Mesendoderm (in vitro differentiated cells): ENCODE measurements at places on chromosomes 5 and 9.

GRCh38 chr5:150293091-150293941 lies 3.7 kb upstream of the CAMK2A start:
- DNase-seq: no peak

DNA sequence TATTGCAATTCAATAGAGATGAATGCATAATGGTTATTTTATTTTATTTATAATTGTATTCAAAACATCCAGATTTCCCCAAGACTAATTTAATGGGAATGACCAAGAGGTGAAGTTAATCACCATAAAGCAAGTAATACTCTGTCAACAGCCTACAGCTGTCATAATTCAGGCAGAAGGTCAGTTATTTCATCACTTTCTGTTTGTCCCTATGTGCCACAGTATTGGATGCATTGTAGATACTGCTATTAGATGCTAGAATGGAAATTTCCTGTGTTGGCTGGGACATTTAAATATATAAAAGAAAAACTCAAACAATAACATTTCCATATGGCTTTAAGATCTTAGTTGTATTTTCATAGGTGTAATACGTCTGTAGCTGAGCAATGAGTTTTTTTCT lies 56.7 kb upstream of the MINAR2 start:
- DNase-seq: no peak

DNA sequence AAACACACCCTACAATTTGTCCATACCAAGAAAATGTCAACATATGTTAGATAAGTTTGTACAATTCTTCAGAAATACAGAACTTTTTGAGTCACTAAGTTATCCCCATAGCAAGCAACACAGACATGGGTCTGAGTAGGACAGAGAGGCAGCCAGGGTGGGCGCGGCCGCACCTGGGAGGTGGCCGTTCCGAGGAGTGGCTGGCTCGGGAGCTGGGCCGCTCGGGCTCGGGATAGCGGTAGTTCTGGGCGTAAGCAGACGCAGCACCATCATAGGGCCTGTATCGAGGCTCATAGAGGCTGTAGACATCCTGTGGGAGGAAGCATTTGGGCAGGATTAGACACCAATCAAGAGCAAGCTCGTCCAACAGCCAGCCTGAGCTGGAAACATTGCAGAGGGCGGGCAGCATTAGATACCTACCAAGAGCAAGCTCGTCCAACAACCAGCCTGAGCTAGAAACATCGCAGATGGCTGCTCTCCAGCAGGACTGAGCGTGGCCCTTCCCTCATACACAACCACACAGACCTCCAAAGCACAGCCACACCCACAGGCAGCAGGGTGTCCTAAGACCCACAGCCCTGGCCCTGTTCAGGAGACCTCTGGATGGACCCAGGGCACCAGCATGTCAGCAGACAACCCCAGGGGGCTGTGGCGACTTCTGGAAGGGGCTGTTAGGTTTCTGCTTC lies 10.9 kb downstream of the SEC16A start:
- no peak for DNase-seq

GRCh38 chr9:130632841-130633240 lies 31.6 kb upstream of the PRDM12 start:
- no peak for DNase-seq

DNA sequence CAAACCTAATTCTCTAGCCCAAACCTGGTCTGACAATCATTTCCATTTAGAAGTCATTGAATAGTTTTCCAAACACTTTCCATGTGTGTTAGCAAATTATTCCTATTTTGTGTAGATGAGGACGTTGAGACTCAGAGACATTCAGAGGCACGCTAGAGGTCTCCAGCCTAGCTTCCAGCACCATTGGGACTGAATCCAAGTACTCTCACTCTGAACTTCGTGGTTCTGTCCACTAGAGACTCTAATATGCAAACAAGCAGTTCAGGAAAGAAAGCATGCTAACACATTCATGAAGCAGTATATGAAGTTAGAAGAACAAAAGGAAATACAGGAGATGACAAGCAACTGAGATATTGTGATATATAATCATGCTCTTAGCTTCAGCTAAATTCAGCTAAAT lies 354.8 kb downstream of the NTRK2 start:
- no peak for DNase-seq

GRCh38 chr5:103424453-103425205 lies 138.0 kb downstream of the NUDT12 start:
- no peak for DNase-seq

- DNase-seq: no peak
Measured at GRCh38 chr9:137023157-137023556, 4.9 kb downstream of the ABCA2 start.

DNA sequence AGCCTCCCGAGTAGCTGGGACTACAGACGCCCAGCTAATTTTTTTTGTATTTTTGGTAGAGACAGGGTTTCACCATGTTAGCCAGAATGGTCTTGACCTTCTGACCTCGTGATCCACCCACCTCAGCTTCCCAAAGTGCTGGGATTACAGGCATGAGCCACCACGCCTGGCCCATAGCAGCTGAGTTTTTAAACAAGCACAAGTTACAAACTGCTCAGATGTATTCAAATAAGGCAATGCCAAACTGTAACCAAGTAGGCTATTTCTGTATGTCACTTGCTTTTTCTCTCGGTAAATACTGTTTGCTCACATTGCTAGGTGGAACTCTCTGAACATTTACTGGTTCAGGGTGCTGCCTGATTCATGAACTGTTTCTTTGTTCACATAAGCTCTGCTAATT lies 799.3 kb upstream of the NUDT12 start:
- DNase-seq: no peak

DNA sequence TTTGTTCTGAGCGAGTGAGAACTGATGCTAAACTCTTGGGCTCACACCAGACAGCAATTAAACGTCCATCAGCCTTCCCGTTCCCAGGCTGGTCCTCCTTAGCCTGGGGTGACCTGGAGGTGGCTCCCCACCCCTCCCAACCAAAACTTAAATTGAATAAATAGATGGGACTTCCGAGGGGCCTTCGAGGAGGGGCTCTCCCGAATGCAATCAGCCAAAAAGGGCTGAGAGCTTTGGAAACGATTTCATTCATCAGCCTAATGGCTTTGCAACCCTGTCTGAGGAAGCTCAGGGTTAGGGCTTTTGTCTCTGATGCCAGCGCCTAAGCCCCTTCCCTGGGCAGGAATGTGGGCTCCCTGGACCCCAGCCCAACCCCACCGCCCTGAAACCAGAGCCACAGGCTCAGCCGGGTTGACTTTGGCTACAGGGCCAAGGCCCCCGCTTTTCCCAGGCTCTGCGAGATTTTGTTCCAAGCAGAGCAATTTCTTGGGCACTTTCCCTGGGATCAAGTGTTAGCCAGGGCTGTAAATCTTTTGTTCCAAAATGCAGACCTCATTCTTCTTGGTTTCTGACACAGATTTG lies 29.2 kb downstream of the LHX3 start:
- no peak for DNase-seq

DNA sequence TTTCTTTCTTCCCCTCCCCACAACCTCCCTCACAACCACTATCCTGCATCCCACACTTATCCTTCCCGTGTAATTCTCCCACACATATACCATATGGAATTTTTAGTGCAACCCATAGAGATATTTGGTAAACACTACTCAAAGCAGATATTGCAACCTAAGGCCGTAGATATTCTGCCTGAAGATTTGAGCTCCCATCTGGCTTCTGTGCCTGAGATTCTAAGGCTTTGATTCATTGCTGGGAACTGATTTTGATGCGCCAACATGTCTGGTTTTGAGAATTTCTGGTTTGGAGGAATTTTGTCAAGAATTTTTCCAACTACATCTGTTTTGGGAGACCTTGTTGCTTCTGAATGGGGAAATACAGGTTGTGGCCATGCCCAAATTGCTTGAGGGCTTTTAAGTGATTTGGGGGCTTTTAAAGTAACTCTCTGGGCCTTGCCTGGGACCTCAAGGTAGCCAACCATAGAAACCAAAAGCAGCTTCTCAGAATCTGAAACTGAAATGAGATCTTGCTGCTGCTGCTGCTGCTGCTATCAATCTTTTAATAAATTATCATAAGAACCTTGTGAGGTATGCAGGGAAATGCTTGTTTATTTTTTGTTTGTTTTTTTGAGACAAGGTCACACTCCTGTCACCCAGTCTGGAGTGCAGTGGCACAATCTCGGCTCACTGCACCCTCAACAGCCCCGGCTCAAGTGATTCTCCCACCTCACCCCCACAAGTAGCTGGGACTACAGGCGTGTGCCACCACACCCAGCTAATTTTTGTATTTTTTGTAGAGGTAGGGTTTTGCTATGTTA lies 36.2 kb downstream of the PLAC8L1 start:
- no peak for DNase-seq

GRCh38 chr5:133245191-133246052 lies 193.6 kb downstream of the HSPA4 start:
- peak; percentile 74 for DNase-seq

DNA sequence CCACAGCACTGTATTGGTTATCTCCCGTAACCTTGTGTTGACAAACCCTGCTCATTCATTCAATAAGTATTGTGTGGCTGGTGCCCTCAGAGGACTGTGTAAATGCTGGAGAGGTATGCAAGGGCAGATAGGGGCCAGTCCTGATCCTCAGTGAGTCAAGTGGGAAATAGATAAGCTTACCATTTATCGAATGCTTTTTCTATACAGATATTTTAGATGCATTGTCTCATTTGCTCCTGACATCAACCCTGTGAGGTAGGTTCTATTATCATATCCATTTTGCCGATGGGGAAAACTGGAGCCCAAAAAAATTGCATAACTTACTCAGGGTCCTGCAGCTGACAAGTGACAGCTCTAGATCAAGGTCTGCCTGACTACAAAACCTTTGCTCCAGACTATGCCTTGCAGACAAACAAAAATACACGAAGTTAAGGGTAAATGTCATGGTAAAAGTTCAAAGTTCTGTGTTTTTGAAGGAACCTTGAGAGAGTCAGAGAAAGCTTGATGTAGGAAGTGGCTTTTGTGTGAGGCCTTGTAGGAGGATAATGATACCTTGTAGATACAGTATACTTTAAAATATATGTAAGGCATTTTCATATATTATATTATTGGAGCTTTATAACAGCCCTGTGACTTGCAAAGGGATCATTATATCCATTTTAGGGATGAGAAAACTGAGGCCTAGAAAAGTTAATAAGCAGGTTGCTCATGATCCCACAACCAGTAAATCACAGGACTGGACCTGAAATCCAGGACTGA lies 22.7 kb downstream of the CYFIP2 start:
- DNase-seq: no peak

GRCh38 chr9:129949821-129950220 lies 93.2 kb downstream of the FNBP1 start:
- no peak for DNase-seq

GRCh38 chr5:109325456-109325855 lies 84.3 kb downstream of the PJA2 start:
- DNase-seq: no peak

DNA sequence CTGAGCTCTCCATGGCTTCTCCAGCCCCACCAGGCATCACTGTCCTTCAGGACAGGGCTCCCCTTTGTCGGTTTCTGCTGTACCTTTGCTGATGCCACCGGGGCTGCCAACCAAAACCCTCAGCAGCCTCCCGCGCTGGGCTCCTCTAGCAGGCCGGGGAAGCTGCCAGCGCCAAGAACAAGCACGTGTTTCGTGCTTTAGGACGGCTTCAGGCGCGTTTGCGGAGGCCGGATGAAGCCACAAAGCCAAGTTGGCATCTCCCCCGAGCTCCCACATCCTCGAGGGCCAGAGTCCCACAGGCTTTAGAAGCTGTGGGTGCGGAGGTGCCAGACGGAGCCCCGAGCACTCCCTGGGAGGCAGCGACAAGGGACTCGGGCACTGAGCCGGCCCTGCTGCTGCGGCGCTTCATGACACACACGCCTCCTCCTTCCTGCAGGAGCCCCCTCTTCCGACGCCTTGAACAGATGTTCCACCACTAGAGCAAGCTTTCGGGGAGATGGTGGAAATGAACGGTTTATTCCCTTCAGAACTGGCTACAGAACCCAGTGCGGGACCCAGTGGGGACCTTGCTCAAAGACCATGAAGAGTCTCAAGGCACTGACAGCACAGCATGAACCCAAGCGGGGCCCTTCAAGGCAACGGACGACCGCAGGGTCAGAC lies 36.7 kb downstream of the SARDH start:
- no peak for DNase-seq

DNA sequence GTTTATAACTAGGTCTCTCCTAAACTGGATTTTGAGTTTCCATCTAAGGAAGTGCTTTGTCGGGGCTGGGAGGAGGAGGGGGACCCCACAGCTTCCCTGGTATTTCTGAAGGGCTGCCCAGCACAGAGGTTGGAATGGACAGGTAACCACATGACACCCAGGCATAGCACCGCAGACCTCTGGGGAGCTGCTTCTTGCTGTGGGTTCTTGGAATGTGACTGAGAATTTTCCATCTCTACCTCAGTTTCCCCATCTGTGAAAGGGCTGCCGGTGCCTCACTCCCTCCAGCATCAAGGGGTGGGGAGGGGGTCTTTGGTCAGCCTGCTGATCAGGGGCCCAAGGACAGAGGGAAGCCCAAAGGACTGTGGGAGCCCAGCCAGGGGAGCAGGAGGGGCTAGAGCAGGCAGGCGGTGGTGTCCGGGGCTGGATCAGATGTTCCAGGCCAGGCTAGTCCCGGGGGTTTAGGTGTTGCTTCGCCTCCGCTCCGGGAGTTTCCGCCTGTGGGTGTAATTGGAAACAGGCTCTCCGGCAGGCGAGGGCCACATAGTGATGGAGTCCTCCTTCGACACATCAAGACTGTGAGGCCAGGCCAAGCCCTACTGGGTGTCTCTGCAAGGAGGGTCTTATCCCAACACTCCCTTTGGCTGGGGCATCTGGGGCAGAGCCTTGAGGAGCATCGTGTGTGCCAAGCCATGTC lies 3.3 kb downstream of the OLFML2A start:
- no peak for DNase-seq

DNA sequence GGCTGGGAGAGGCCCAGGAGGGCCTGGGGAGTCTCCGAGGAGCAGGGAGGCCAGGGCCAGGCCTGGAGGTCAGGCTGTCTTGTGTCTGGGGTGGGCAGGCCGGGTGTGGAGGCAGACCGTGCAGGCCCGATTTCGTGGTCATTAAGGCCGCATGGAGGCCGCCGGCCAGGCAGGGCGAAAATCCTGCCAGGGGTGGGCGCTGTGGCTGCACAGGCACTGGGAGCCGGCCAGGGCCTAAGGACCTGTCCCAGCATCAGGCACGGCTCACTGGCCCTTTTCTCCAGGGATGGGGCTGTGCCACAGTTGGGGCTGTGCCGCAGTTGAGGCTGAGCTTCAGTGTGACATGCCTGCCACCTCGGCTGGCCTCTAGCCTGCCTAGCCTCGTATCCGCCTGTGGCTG lies 35.9 kb downstream of the ASS1 start:
- DNase-seq: peak; percentile 42

DNA sequence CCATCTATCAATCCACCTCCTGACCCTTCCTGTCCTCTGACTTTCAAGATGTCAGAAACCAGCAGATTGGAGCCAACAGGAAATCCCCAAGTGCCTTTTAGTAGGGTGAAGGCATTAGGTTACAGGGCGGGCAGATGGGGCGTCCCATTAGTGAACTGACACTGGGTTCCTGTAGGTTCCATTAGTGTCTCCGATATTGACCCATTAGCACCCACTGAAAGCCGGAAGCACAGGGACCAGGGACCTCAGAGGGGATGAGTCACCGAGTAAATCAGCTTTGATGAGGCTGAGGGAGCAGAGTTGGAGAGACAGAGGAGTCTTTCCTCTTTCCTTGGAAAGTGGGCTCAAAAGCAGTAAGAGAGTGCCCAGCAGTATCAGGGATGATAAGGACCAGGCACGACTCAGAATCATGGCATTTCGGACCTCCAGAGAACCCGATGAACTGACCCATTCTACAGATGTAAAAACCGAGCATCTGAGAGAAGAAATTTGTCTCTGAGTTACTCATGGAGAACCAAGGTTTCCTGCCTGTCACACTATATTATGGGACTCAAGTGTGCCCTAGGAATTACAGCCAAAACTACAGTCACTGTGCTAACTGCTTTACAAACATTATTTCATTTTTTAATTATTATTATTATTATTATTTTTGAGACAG lies 47.2 kb upstream of the FABP6 start:
- DNase-seq: no peak

- no peak for DNase-seq
Measured at GRCh38 chr5:125401724-125402622, 655.5 kb upstream of the ZNF608 start.
